ENCODE measurements at places on chromosomes 1 and 21.

GRCh38 chr1:232596666-232597303 lies 33.1 kb downstream of the SIPA1L2 start:
- peak; percentile 47 for DNase-seq

DNA sequence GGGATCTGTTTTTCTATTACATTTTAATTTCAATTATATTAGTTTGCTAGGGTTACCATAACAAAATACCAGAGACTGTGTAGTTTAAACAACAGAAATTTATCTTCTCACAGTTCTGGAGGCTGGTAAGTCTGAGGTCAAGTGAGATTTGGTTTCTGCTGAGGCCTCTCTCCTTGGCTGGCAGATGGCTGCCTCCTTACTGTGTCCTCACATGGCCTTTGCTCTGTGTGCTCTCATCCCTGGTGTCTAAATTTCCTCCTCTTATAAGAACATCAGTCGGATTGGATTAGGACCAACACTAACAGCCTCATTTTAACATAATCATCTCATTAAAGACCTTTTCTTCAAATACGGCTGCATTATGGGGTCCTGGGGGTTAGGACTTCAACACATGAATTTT lies 195.2 kb upstream of the CHODL start:
- DNase-seq: peak; percentile 80

DNA sequence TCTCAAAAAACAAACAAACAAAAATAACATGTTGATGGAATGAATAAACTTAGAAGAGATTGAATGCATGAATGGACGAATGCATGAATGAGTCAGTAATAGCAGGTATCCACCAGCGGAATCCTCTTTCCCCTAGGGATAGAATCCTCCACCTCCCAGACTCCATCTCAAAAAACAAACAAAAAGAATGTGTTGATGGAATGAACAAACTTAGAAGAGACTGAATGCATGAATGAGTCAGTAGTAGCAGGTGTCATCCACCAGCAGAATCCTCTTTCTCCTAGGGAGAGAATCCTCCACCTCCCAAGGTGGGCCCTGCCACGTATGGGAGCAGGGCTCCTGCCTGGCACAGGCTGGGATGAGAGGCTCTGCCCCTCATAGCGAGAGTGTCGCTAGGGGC lies 26.8 kb upstream of the RNF19B start:
- no peak for DNase-seq

DNA sequence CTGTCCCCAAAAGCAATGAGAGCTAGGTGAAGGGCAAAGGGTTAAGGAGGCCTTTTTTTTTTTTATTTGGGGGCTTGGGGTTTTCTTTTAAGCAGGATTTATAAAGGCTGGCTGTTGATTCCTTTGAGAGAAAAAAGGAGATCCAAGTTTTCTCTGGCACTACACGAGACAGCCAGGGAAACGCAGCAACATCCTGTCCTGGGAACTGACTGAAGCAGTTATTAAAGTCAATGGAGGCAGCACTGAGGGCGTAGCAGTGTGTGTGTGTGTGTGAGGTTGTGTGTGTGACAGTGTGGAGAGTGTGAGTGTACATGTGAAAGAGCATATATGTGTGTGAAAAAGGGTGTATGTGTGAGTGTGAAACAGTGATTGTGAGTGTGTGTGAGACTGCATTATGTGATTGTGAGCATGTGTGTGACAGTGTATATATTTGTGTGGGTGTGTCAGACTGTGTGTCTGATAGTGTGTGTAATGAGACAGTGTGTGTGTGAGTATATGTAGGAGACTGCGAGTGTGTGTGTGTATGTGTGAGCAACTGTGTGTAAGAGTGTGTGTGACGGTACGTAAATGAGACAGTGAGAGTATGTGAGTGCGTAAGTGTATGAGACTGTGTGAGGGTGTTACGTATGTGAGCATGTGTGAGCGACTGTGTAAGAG lies 65.9 kb upstream of the TIAM1 start:
- DNase-seq: no peak

- DNase-seq: no peak
Measured at GRCh38 chr1:8376358-8376840, 58.5 kb downstream of the SLC45A1 start.

DNA sequence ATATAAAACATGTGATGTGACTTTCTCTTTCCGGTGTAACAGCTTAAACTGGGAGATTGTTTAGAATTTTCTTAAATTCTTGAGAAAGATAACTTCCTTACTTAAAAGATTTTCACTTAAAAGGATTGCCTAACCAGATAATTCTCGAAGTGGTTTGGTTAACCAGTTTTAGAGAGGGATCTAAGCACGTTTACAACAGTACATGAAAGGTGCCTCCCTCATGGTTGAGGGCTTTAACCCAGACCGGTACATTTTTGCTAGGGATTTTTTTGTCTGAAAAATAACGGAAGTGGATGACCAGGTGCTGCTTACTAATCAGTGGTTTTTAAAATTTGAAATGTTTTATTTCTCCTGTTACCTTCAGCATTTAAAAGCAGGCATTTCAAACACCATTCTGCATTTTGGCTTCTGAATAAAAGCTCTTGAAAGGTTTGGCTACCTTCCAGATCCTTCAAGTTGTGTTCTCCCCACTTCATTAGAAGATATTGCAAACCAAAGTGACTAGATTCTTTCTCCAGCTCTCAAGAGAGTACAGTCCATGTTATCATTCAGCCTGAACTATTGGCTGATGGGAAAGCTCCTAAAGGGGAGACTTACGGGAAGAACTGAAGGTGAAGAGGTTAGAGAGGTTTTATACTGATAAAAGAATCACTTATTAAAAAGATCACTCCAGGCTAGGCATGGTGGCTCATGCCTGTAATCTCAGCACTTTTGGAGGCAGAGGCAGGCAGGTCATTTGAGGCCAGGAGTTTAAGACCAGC lies 12.8 kb downstream of the S100PBP start:
- no peak for DNase-seq

GRCh38 chr1:70034403-70034802 lies 171.0 kb downstream of the LRRC40 start:
- DNase-seq: peak; percentile 54

- DNase-seq: no peak
Measured at GRCh38 chr1:157092831-157093230, 6.8 kb downstream of the ETV3L start.

GRCh38 chr1:10867138-10867721 lies 70.8 kb upstream of the CASZ1 start:
- DNase-seq: peak; percentile 69

- no peak for DNase-seq
Measured at GRCh38 chr1:107018445-107018844, 38.0 kb upstream of the PRMT6 start.

DNA sequence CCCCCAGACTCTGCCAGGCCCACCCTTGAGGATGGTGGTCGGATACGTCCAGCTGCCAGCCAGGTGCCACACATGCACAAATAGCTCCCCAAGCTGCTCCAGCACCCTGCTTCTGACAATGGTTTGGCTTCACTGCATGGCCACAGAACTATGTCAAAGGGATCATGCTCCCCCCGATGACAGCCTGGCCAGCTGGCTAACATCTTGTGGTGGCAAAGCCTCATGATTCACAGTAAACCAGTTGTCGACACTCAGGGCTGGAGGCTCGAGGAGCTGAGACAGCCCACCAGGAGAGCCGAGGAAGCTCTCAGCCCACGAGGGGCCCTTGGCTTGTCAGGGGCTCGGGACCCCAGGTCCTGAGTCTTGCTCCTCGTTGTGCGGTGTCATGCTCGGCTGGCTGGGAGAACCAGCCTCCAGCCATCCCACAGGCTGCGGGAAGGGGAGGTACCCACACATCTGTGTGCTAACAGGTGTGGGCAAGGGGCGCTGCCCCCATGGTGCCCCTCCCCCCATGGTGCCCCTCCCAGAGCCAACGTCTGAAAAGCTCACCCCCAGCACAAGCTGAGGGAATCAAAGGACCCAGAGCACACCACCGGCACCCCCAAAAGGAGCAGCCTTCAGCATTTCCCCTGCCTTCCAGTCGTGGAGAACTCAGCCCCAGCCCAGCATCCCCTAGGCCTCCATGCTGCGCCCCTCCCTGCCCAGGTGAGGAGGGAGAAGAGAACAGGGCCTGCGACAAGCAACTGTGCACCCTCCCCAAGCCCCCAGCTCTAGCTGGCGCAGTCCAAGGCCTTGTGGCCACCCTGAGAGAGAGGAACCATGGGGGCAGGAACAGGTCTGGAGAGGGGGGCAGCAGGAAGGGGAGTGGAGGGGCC lies 41.2 kb downstream of the KIF21B start:
- peak; percentile 66 for DNase-seq

- DNase-seq: no peak
Measured at GRCh38 chr1:90336552-90337324, 341.8 kb downstream of the ZNF326 start.

DNA sequence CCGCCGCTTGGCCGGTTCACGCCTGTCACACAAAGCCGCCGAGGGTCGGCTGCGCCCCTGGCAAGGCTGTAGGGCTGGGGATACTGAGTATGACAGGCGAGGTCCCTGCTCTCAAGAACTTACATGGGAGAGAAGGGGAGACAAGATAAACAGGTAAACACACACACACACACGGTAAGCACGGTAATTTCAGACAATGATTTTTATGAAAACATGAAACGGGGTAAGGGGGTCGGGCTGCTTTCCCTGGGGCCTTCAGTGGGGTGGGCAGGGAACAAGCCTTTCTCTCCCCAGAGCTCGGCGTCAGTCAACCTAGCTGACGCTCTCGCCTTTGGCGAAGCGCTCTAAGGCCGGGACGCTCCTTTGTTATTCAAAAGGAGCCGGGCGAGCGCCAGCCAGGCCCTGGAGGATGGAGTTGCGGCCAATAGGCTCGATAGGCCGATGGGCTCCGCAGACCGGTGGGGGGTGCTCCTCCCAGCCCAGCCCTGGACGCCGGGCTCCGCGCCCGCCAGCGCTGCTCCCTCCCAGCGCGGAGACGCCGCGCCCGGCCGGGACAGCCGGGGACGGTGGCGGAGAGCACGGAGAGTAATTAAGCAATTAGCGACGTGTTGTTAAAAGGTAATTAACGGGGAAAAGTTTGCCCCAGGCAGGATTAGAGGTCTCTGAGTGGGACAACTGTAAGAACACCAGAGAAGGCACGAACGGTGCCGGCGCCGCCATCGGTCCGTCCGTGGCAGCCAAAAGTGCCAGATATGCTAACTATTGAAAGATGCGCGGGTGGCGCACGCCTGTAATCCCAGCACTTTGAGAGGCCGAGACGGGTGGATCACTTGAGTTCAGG lies 950 bp upstream of the INKA2 start:
- DNase-seq: peak; percentile 63

DNA sequence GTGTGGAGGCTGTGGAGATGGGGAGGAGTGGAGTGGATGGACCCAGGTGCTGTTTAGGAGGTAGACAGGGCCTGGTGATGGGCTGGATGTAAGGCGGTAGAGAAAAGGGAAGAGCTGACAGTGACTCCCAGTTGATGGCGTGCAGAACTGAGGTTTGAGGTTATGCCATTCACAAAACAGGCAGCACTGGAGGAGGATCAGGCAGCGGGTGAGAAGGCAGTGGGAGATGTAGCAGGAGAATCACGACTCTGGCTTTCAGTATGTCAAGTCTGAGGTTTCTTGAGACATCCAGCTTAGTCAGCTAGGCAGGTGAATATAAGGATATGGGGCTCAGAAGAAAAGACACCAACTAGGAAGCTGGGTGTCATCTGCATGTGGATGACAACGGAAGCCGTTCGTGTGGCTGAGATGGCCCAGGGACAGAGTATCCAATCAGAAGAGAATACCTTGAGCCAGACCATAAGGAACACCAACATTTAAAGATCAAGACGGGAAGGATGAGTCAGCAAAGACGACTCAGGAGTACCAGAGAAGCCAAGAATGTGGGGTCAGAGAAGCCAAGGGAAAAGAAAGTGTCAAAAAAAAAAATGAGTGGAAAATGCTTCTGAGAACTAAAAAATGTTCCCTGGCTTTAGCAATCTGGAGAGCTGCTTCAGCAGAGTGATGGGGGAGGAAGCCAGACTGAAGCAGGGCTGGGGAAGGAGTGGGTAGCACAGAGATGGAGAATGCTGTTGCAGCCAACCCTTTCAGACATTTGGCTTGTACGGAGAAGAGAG lies 15.2 kb downstream of the LRRN2 start:
- no peak for DNase-seq

DNA sequence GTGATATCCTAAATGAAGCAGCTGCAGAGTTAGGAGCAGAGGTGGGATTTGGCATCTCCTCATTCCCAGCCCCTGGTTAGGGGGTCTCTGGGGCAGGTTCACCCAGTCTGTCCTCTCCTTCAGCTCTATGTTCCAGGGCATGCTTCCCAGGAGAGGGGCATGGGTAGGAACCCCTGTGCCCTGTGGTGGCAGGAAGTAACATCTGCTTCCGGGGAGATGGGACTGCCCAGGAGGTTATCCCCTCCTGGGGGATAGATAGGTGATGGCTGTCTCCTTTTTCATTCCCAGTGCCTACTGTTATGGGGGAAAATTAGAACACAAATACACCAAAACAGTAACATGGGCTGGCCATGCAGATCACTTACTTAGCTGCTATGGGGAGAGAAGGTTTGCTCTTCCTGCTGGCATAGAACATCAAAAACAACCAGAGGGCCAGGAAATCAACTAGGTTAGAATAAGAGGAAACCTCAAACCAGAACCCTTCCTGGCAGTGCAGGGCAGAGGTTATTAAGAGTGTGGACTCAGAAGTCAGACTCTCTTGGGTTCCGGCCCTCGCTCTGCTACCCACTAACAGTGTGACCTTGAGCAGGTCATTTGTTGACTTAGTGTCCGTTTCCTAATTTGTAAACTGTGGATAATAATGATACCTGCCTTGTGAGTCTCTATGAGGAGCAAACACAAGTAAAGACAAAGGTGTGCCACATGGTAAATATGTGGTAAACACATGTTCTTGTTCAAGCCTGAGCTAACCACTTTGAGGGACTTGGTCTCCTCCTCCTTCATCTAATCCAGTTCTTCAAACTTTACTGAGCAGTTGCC lies 157.8 kb upstream of the JUN start:
- DNase-seq: no peak

DNA sequence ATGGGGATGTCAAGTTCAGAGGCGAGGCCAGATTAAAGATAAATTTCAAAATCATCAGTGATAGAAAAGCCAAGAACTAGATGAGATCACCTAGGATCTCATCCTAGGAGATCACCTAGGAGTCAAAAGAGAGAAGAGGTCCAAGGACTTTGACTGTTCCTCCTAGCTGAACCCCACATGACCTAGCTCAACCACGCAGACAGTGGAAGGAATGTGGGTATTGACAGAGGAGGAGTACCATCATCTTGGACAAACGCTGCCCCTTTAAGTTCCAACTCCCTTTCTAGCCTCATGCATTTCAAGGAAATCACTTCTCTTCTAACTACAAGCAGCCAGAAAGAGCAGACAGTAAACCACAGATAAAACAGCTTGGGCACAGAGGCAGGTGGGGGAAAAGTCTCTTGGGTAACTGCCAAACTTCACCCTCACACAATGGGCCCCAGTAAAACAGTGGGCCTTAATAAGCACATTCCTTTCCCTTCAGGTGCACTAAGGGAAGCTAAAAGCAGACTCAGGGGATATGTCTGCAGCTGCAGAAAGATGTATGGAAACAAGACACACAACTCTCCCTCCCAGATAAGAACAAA lies 12.5 kb upstream of the FAM76A start:
- DNase-seq: no peak

DNA sequence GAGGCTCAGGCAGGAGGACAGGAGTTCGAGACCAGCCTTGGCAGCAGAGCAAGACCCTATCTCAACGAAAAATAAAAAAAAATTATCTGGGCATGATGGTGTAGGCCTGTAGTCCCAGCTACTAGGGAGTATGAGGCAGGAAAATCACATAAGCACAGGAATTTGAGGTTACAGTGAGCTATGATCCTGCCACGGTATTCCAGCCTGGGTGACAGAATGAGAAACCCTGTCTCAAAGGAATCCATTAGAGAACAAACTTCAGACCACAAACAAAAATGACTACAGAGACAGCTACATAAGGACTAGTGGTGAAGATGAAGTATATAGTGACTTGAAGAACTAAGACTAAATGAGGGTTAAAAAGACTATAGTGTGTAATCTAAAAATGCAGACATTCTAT lies 233.1 kb downstream of the RERE start:
- no peak for DNase-seq
